ENCODE measurements at places on chromosomes 1 and 21.

- no peak for DNase-seq
Observed at GRCh38 chr1:170461291-170461747, 70.6 kb upstream of the GORAB start.

DNA sequence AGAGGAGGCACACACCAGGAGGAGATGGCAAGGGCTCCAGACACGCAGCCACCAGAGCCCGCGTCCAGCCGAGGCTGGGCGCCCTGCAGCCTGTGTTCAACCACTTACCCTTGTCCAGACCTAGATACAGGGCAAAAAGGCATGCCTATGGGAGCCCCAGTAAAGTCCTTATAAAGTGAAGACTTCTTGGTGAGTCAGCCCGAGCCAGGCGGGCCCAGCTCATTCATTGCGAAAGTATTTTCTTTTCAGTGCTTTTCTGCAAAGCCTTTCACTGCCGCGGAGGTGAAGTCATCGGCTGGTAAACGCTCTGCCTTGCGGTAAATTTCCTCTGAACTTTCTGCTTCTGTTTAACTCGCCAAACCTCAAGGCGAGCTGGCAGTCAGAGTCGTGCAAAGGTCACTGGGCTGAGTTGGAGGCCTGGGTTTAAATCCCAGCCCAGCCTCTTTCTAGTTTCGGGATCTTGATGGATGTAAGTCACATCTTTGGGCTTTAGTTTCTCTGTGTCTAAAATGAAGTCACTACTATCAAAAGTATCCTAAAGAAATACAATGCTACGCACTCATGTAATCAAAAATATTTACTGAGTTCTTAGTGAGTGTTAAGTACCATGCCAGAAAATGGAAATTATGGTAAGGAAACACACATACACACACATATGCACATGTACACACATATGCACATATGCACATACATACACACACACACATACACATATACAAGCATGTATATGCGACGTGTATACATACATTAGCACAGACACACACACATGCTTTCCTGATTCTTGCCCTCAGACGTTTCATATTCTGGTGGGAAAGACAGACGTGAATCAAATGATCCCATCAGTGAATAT lies 54.7 kb upstream of the IFFO2 start:
- DNase-seq = no peak

DNA sequence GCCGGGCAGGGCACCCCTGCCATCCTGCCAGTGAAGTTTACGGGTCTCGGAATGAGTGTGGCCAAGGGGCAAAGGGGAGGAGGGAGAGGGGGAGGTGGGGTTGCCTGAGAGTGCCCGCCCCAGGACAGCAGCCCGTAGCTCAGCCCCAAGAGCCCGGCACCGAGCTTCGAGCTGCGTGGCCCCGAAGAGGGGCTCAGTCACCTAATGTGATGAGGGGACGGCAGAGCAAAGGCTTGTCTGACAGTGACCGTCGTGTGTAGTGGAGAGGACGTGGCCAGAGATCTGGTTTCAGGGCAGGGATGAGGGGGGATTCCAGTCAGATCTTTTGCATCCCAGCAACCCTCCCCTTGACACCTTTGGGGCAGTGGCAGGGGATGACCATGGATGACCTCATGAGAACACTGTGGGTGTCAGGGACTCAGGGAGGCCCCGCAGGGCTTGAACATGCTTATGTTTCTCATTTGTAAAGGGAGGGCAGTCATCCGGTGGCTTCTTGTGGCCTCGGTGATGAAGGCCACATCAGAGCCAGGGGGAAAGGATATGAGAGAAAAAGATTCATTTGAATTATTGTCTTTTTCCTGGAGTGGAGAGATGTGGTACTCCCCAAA lies 1.1 kb upstream of the TRPM2 start:
- DNase-seq = no peak

DNA sequence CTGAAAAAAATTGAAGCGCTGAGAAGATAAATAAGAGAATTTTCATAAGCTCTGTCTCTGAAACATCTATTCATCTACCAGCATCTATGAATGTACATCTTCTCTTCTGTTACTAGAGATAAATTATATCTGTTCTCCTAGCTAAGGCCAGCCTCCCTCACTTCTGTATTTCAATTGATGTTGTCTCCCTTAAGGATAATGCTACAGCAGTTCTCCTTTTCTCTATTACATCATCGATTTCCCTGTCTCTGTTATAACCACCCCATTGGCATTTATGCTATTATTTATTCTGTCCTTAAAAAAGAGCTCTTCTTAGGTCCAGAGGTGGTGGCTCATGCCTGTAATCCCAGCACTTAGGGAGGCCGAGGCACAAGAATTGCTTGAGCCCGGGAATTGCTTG lies 42.9 kb upstream of the TMCO2 start:
- no peak for DNase-seq

- DNase-seq = no peak
Observed at GRCh38 chr1:12407050-12407961, 177.5 kb downstream of the VPS13D start.

DNA sequence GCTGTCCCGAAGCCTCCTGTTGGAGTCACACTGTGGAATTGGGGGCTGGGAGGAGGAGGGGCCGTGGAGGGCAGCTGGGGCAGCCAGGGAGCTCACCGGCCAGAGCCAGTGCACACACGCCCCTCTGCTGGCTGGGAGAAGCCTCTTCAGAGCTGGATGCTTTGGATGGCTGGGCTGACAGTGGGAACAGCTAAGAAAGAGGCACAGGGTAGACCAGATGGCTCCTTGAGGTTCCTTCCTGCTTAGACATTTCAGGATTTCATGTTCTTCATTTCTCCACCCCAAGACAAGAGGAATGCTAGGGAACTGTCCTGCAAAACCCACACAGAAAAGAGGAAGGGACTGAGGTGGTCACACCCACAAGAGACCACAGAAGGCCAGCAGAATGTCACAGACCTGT lies 254.8 kb upstream of the VAMP3 start:
- no peak for DNase-seq

GRCh38 chr1:22808676-22809483 lies 98.2 kb downstream of the EPHB2 start:
- DNase-seq = no peak

- DNase-seq = no peak
Observed at GRCh38 chr1:173082913-173083312, 32.2 kb upstream of the TNFSF18 start.

- peak; percentile 65 for DNase-seq
Observed at GRCh38 chr1:5009376-5010065, 355.1 kb downstream of the AJAP1 start.

- no peak for DNase-seq
Observed at GRCh38 chr1:100542285-100542684, 4.3 kb downstream of the GPR88 start.

GRCh38 chr1:205505791-205506190 lies 1.3 kb downstream of the CDK18 start:
- no peak for DNase-seq

DNA sequence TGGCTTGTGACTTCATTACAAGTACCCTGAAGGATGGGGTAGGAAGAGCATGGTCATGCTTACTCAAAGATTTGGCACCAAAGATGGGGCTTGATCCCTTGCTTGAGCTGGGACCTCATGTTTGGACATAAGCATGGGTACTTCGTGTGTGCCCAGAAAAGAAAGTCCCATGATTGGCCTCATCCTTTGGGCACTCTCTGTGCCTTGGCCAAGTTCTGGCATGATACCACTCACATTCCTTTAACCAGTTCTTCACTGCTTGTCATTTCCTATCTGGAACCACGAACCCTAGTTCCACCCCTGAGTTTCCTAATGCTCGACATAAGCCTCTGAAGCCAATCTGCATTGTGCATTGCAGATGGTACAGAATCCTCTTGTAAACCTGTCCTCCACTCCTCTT lies 107.0 kb downstream of the NAV1 start:
- DNase-seq = no peak

DNA sequence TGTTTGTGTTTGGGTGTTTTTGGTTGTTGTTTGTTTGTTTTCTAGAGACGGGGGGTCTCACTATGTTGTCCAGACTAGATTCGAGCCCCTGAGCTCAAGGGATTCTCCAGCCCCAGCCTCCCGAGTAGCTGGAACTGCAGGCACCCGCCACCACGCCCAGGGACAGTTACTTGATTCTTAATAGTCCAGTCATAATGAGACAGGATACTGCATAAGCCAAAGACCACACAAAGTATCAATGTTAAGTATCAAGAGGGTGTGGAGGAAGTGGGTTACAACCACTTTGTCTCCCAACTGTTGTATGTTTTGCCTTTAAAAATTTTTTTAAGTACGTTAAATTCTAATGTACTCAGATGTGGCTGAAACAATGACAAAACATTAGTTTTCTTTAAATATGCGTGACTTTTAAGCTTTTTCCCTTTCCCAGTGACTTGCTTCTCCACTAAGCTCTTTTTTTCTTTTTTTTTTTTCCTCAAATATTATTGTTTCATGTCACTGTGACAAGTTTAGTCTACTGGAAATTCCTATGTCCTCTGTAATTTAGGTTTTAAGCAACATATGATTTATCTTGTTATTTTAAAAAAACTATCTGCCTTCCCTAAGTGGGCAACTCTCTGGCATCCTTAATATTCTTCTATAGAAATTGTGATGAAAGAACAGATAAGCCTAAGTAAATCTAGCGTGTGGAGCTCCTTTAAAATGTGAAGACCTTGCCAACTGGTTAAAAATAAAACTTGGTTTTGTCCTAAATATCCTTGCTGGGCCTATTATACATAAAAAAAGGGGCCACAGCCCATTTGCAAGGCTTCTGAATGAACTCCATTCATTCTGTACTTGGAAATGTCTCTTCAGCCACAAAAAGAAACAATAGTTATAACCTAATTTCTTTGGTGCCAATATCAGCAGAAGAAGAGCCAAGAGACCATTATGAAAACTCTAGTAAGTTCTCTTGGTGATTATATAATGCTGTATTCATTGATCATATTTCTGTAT lies 56.2 kb upstream of the DPH5 start:
- DNase-seq = no peak

GRCh38 chr1:182624577-182624976 lies 20.4 kb upstream of the RGS16 start:
- no peak for DNase-seq

GRCh38 chr1:243246916-243247315 lies 8.2 kb downstream of the CEP170 start:
- no peak for DNase-seq

- peak; percentile 49 for DNase-seq
Observed at GRCh38 chr1:5002676-5003075, 348.3 kb downstream of the AJAP1 start.

DNA sequence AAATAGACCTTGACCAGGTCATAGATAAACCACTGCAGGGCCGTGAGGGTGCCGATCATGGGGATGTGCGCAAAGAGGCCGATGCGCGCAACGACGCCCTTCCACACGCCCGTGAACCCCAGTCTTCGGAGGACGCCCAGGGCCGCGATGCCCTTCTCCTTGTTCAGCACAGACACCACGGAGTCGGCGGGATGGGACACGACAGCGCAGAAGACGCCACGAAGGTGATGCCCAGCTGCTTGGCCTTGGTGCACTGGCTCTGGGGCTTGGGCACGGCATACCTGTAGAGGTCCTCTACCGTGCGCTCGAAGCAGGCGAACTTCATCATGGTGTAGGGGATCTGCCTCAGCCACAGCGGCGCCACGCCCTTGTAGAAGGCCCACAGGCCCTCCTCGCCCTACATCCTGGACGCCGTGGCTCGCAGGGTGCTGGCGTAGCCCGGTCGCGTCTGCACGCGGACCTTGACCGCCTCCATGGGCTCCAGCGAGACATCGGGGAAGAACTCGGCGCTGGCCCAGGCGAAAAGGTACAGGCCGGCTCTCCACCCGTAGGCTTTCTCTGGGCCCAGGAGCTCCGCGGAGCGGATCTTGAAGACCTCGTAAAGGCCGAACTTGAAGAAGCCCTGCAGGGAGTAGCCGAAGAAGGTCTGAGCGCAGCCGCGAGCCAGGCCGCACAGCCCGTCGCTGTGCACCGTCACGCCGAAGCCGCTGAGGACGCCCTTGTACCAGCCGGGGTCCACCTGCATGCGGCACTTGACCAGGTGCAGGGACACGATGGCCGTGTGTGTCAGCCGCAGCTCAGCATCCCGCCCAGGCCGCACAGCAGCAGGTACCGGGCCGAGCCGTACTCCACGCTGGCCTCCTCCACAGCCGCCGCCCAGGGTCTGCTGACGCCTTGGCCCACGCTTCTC lies 20.5 kb upstream of the DMRTB1 start:
- DNase-seq = no peak

DNA sequence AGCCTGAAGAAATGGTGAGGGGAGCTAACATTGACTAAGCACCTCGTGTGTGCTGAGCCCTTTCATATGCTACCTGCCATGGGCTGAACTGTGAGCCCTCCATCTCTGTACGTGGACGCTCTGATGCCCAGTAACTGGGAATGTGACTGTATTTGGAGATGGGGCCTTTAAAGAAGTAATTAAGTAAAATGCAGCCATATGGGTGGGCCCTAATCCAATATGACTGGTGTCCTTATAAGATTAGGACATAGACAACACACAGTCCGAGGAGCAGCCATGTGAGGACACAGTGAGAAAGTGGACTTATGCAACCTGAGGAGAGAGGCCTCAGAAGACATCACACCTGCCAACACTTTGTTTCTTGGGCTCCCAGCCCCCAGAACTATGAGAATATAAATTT lies 92.7 kb upstream of the ATP1B1 start:
- no peak for DNase-seq

GRCh38 chr21:36104317-36105300 lies 30.3 kb upstream of the CBR3 start:
- no peak for DNase-seq

GRCh38 chr1:95369985-95370690 lies 136.1 kb downstream of the RWDD3 start:
- no peak for DNase-seq

DNA sequence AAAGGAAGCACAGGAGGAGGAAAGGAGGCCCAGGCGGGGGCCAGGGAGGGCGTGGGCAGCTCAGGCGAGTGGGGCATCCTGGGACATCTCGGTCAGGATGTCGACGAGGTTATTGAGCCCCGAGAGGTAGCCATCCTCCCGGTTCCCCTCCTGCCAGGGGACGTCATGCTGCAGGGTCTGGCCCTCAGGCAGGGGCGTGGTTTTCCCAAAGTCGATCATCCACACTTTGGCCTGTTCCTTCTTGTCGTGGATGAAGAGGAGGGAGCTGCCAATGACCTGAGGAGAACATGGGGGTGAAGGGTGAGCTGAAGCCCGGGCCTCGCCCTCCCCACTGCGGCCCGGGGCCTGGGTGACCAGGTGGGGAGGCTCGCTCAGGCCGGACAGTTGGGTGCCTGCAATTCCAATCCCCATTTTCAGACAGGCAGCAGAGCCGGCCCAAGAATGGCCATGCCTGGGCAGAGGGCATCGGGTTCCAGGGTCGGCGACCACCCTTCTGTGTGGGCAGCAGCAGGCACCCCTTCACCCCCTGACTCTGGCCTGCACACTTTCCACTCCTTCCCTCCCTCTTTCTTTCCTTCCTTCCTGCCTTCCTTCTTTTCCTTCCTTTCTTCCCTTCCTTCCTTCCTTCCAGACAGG lies 86.2 kb downstream of the STUM start:
- peak; percentile 79 for DNase-seq

DNA sequence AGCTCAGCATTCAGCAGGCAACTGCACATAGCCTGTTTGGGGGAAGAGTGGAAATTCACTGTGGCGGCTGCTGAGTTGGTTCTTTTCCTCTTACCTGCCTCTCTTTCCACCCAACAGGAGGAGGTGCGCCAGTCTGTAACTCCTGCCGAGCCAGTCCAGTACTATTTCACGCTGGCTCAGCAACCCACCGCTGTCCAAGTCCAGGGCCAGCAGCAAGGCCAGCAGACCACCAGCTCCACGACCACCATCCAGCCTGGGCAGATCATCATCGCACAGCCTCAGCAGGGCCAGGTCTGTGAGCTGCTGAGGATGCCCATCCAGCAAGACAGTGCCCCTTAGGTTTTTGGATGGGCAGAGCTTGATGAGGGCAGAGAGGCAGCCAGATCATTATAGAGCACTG lies 25.6 kb upstream of the KCNQ4 start:
- no peak for DNase-seq
